B cell (primary cell): ENCODE measurements at places on chromosomes 7 and 10.

GRCh38 chr7:158052381-158053060, 535.1 kb downstream of the PTPRN2 start:
- no peak for DNase-seq

DNA sequence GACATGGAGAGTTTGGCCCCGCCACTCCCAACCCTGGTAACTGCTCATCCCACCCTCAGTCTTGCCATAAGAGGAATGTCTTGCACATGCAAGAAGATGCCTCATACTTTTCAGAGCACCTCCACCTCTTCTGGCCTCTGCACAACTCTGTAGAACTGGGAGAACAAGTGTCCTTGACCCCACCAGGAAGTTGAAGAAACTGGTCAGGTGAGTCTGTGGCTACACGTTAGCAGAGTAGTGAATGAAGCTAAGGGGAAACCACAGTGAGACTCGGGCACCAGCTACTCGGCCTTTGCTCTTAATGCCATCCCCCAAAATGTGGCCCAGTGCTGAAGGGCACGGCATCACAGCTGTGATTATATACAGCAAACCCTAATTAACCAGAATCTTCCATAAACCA, 110.1 kb downstream of the ARID5B start:
- DNase-seq = peak; percentile 34

GRCh38 chr10:60463746-60464145, 74.1 kb upstream of the ANK3 start:
- no peak for DNase-seq

GRCh38 chr10:111072232-111072631, 4.6 kb upstream of the ADRA2A start:
- DNase-seq = no peak

DNA sequence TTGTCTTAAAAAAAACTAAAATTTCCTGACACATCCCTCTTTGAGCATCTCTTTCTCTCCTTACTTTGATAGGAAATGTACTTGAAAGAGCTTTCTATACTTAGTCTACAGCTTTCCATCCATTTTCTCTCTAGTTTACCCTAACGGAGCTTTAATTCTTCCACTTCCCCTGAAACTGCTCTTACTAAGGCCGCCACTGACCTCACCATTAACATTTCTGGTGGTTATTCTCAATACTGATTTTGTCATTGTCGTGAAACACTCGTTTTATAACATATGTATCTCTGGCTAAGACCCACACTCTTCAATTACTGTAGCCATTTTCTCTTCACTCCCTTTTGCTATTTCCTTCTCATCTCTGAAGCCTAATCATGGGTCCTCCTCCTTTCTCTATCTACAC, 262.0 kb upstream of the FERD3L start:
- DNase-seq = no peak

- DNase-seq = peak; percentile 12
Measured at GRCh38 chr7:29806208-29806994, at the start of gene WIPF3. Gene WIPF3 (plus strand): TSS chr7:29806508. CDS start chr7:29834725, 28,217 bp downstream.
